Suprapubic skin (tissue), 4 donors: ENCODE measurements at places on chromosomes 12 and 14.

DNA sequence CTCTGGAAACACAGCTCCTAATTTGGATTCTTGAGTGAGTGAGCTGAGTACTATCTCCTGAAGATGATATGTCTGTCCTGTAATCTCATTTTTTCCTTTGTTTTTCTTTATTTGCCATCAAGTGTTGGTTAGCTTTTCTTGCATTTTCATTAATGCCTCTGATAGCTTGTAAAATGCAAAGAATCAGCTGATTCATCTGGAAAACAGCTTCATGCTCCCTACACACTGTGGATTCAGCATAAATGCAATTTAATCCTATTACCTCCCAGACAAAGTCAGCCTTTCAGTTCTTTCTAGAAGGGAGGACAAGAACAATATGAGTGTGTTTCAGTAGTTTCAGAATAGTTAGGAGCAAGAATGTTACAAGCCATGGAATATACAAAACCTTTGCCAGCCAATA, 79.4 kb downstream of the DACT1 start:
- H3K27ac ChIP-seq, result no peak overlapping the region
- no peaks in the 10 kb centered on the region for H3K36me3 ChIP-seq
- no peak for DNase-seq
- H3K27me3 ChIP-seq, result no peaks in the 10 kb centered on the region
- no peaks in the 10 kb centered on the region for H3K4me1 ChIP-seq
- H3K4me3 ChIP-seq, result no peak overlapping the region

DNA sequence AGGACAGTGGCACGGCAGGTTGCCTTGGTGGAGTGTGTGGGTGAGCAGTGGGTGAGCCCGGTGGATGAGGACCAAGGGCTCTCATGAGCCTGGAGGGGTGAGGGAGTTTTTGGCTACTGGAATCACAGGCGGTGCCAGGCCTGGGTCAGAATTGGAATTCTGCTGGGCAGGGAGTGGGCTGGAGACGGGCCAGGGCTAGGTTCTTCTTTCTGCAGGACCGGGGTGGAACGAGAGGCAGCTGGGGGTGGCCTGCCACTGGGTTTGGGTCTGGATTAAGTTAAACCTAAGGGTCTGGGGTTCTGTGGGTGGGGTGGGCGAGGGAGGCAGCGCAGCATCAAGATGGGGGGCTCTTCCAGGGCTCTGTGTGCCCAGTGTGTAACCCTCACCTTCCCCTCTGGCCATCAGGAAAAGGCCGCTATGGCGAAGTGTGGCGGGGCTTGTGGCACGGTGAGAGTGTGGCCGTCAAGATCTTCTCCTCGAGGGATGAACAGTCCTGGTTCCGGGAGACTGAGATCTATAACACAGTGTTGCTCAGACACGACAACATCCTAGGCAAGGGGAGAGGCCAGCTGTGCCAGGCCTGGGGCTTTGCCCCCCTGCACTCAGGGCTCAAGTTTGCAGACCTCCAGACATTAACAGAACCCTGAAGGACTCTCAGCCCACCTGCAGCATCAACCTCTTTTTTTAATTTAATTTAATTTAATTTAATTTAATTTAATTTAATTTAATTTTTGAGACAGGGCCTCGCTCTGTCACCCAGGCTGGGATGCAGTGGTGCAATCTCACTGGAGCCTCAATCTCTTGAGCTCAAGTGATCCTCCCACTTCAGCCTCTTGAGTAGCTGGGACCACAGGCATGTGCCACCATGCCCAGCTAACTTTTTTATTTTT, 7.0 kb downstream of the ACVRL1 start:
- no peaks in the 10 kb centered on the region for H3K27me3 ChIP-seq
- peaks cover 16% of the 10 kb centered on the region for H3K36me3 ChIP-seq
- H3K27ac ChIP-seq, result no peak overlapping the region
- DNase-seq, result no peak
- no peak overlapping the region for H3K4me3 ChIP-seq

DNA sequence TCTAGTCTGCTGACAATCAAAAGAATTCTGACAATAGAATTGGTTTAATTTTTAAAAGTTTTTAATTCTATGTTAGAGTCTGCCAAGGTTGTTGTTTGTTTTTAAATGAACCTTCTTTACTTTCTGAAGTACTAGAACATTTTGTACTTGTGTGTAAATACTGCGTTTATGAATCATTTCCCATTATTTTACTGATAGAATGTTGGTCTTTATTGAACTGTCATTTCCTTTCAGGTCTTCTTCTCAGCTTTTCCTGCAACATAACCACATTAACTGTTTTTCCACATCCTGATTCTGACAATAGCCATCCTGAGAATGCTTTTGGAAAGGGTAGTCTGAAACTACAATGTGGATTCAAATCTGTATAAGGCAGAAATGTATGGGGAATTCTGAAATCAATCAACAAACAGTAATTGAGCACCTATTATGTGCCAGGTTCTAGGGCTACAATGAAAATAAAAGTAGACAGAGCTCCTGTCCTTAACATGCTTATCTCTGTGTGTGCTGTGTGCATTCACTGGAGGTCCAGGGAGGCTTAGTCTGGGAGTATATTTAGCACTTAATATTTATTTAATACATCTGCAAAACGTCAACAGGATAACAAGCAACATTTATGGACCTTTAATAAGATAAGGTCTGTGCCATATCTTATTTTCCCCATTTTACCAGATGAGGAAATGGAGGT, 73.1 kb upstream of the SLC38A2 start:
- no peak overlapping the region for H3K4me3 ChIP-seq
- H3K4me1 ChIP-seq, result peaks cover 45% of the 10 kb centered on the region
- no peak for DNase-seq
- no peaks in the 10 kb centered on the region for H3K27me3 ChIP-seq

- no peaks in the 10 kb centered on the region for H3K27me3 ChIP-seq
- H3K4me1 ChIP-seq, result peaks cover 18% of the 10 kb centered on the region
- no peak overlapping the region for H3K4me3 ChIP-seq
- H3K27ac ChIP-seq, result no peak overlapping the region
- no peaks in the 10 kb centered on the region for H3K36me3 ChIP-seq
These were observed 124.2 kb downstream of the CACNA1C start for GRCh38 chr12:2177003-2177402.

DNA sequence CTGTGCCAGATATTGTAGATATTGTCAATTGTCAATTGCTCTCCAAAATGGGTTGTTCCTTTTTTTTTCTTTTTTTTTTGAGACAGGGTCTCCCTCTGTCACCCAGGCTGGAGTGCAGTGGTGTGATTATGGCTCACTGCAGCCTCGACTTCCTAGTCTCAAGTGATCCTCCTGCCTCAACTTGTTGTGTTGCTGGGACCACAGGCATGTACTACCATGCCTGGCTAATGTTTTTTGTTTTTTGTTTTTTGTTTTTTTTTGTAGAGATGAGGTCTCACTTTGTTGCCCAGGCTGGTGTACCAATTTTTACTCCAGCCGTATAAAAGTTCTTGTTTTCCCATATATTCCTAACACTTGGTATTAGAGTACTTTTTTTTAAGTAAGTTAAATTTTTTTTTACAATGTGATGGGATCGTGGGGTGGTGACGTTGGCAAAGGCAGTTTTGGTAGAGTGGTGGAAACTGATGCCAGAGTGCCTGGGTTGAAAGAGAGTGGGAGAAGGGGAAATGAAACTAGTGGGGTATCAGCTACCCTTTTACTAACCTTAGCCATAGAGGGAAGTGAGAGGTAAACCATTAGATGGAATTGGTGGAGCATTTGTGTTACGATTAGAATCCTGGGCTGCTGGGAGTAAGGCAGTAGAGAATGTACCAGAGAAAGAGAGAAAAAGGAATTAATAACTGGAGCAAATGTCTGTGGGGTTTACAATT, 33.0 kb upstream of the CFAP54 start:
- no peak overlapping the region for H3K4me3 ChIP-seq
- H3K27me3 ChIP-seq, result no peaks in the 10 kb centered on the region
- no peak for DNase-seq
- no peaks in the 10 kb centered on the region for H3K4me1 ChIP-seq

DNA sequence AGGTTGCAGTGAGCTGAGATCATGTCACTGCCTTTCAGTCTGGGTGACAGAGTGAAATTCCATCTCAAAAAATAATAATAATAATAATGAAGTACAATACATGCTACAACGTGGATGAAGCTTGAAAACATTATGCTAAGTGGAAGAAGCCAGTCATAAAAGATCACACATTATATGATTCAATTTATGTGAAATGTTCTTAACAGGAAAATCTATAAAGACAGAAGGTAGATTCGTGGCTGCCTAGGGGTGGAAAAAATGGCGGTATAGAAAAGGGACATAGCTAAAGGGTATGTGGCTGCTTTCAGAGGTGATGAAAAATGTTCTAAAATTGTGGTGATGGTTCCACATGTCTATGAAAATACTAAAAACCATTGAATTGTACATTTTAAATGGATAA, 41.0 kb upstream of the AMIGO2 start:
- no peak overlapping the region for H3K4me3 ChIP-seq
- DNase-seq, result no peak
- no peaks in the 10 kb centered on the region for H3K36me3 ChIP-seq
- no peaks in the 10 kb centered on the region for H3K4me1 ChIP-seq

DNA sequence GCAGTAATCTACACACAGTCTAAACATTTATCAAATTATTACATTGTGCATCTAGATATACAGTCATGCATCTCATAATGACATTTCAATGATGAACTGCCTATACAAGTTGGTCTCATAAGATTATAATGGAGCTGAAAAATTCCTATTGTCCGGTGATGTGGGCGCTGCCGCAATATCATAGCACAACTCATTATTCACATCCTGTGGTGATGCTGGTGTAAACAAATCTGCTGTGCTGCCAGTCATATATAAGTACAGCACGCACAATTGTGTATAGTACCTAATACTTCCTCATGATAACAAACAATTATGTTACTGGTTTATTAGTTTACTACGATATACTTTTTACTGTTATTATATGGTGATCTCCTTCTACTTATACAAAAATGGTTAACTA, 768.8 kb upstream of the NOVA1 start:
- H3K27me3 ChIP-seq, result no peaks in the 10 kb centered on the region
- H3K4me3 ChIP-seq, result no peak overlapping the region
- H3K4me1 ChIP-seq, result no peaks in the 10 kb centered on the region
- DNase-seq, result no peak
- no peaks in the 10 kb centered on the region for H3K36me3 ChIP-seq

GRCh38 chr14:94769391-94770250, at the start of gene GSC:
Gene GSC (minus strand): TSS chr14:94770113. CDS start chr14:94770015, 98 bp downstream.
- H3K4me3 ChIP-seq, result peak within 1 kb of the TSS; percentile 57
- no peak for DNase-seq
- no peaks in the 10 kb centered on the region for H3K36me3 ChIP-seq
- H3K27me3 ChIP-seq, result peaks cover 97% of the 10 kb centered on the region

GRCh38 chr12:46158501-46158900, 110.3 kb downstream of the SLC38A1 start:
- H3K4me1 ChIP-seq, result peaks cover 42% of the 10 kb centered on the region
- no peak for DNase-seq
- H3K36me3 ChIP-seq, result no peaks in the 10 kb centered on the region
- H3K4me3 ChIP-seq, result no peak overlapping the region
- H3K27me3 ChIP-seq, result no peaks in the 10 kb centered on the region
- no peak overlapping the region for H3K27ac ChIP-seq

- no peaks in the 10 kb centered on the region for H3K4me1 ChIP-seq
- no peak overlapping the region for H3K4me3 ChIP-seq
- H3K36me3 ChIP-seq, result peaks cover 16% of the 10 kb centered on the region
- H3K27me3 ChIP-seq, result no peaks in the 10 kb centered on the region
- DNase-seq, result no peak
These were observed 75.9 kb downstream of the AEBP2 start for GRCh38 chr12:19515179-19515578.

DNA sequence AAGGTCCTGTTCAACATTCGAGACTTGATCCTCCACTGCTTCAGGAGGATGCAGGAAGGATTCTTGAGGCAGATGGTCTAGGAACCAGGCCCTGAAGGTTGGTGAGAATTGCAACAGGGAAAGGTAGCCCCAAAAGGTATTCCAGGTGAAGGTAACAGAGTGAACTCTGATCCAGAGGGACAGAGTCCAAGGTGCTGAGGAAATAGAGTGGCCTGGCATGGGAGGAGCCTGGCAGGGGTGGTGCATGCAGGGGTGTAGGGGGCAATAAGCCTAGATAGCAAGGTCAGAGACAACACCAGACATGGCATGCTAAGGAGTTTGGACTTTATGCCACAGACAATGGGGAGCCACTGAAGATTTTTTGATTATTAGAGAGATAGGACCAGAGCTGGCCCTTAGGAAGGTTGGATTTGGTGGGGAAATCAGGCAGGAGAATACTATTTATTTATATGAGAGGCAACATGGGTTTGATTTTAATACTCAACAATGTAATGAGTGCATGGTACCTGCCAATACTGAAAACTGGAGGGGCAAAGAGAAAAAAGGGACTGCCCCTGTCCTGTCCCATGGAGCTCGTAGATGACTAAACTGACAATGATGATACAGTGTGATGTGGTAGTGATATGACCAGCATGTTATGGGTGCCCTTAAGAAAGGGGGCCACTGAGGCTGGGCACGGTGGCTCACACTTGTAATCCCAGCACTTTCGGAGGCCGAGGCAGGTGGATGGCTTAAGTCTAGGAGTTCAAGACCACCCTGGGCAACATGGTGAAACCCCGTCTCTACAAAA, 50.5 kb upstream of the TMED10 start:
- H3K27ac ChIP-seq, result no peak overlapping the region
- H3K36me3 ChIP-seq, result no peaks in the 10 kb centered on the region
- no peaks in the 10 kb centered on the region for H3K27me3 ChIP-seq
- no peak overlapping the region for H3K4me3 ChIP-seq
- peaks cover 16% of the 10 kb centered on the region for H3K4me1 ChIP-seq
- DNase-seq, result no peak

GRCh38 chr14:33693237-33693636, 257.6 kb downstream of the EGLN3 start:
- DNase-seq, result no peak
- no peaks in the 10 kb centered on the region for H3K27me3 ChIP-seq
- no peak overlapping the region for H3K4me3 ChIP-seq
- no peaks in the 10 kb centered on the region for H3K36me3 ChIP-seq
- H3K27ac ChIP-seq, result no peak overlapping the region

GRCh38 chr12:9706086-9706685, 26.7 kb downstream of the CLECL1 start:
- H3K4me1 ChIP-seq, result no peaks in the 10 kb centered on the region
- no peak for DNase-seq
- no peak overlapping the region for H3K27ac ChIP-seq
- no peaks in the 10 kb centered on the region for H3K27me3 ChIP-seq
- H3K36me3 ChIP-seq, result no peaks in the 10 kb centered on the region
- H3K4me3 ChIP-seq, result no peak overlapping the region

GRCh38 chr14:95463171-95463901, 53.1 kb downstream of the SYNE3 start:
- H3K27me3 ChIP-seq, result no peaks in the 10 kb centered on the region
- H3K36me3 ChIP-seq, result peaks cover 30% of the 10 kb centered on the region
- H3K4me1 ChIP-seq, result peaks cover 44% of the 10 kb centered on the region
- H3K27ac ChIP-seq, result no peak overlapping the region
- no peak for DNase-seq
